Naive thymus-derived CD4-positive, alpha-beta T cell (primary cell): ENCODE measurements at places on chromosomes 5 and 9. TPM values are rescaled to one million over a fixed set of nuclear protein-coding genes. Genes with fewer than 3 reads are reported as not detected.

TMEM174 gene
- total RNA-seq, result not detected

BASP1 gene
- 4.0 TPM for total RNA-seq

GRCh38 chr5:37184748-37185364 is 64.3 kb downstream of the CPLANE1 start:
- DNase-seq, result no peak

DNA sequence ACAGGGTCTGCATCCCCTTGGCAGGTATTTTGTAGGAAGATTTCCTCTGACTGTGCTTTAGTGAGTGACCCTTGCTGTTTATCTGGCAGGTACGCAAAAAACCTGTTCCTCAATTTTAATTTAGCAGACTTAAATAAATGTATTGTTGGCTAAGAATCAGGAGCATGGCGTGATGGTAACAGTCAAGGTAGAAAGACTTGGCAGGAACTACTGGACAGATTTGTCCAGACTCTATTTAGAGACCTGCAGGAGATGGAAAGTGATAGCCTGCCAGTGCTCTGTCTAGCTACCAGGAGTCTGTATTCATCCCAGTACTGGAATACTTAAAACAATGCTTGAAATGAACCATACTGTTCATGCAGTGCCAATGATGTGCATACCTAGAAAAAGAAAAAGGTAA is 78.8 kb upstream of the MAST4 start:
- no peak for DNase-seq

DNA sequence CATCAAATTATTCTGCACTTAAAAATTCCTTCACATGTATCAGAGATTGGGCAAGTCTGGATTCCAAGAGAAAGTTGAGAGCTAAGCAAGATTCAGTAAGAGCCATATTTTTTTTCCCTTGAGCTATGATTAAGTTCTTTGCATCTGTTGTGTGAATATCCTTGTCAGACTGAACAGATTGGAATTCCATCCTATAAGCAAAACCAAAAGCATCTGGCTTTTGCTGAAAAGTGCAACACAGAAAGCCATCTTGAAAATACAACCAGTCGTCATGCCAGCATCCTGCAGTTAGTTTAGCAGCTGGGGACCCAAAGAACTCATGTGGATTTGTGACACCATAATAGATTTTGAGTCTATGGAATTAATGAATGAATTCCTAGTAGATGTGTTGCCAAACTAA is 316.9 kb downstream of the MTRR start:
- no peak for DNase-seq

- DNase-seq, result peak; percentile 72
Measured at GRCh38 chr5:58886315-58887207, 303.7 kb downstream of the RAB3C start.

DNA sequence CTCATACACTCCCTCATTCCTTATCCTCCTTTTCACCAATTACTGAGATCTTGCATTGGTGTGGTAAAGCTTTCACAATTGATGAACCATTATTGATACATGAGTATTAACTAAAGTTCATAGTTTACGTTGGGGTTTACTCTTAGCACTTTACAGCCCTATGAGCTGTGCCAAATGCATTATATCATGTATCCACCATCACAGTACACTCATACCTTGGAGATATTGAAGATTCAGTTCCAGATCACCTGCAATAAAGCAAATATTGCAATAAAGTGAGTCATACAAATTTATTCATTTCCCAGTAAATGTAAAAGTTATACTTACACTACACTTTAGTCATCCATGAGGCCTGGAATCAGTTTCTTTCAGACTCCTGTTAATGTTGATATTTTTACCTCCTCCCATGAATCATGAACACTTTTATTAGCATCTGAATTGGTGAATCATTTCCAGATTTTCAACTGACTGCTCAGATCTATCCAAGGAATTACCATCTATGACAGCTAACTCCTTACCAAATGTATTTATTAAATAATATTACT is 546.6 kb upstream of the PTPRD start:
- DNase-seq, result no peak

DNA sequence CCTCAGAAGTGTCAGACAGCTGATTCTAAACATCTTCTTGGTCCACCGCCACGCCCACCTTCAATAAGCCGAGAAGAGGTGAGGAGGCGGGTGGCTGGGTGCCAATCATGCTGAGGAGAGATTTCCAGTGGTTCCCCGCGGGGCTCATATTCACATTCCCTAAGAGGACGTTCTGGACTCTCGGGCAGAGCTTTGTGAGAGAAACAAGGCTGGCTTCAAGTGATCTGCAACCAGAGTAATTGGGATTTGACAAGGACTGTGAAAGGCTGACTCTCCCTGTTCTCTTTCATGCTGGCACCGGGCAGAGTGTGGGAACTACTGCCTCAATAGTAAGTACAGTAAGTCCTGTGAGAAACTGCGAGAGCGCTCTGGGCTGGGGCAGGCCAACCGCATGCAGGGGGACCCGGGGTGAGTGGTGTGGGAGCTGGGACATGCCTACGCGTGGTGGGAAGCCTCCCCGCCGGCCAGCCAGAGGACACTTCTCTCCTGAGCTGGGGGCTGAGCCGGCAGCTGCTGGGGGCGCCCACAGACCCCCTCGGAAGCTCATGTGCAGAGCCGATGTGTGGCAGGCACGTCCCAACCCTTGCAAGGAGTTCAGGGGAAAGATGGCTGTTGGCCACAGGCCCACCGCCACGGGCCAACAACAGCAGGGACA is 110.9 kb downstream of the LIFR start:
- DNase-seq, result no peak

- DNase-seq, result no peak
Measured at GRCh38 chr5:104800440-104801048, 1238.0 kb upstream of the NUDT12 start.

PDGFRB gene
- 5.1 TPM for total RNA-seq

TMEM215 gene
- not detected in 2 replicates for total RNA-seq

DNA sequence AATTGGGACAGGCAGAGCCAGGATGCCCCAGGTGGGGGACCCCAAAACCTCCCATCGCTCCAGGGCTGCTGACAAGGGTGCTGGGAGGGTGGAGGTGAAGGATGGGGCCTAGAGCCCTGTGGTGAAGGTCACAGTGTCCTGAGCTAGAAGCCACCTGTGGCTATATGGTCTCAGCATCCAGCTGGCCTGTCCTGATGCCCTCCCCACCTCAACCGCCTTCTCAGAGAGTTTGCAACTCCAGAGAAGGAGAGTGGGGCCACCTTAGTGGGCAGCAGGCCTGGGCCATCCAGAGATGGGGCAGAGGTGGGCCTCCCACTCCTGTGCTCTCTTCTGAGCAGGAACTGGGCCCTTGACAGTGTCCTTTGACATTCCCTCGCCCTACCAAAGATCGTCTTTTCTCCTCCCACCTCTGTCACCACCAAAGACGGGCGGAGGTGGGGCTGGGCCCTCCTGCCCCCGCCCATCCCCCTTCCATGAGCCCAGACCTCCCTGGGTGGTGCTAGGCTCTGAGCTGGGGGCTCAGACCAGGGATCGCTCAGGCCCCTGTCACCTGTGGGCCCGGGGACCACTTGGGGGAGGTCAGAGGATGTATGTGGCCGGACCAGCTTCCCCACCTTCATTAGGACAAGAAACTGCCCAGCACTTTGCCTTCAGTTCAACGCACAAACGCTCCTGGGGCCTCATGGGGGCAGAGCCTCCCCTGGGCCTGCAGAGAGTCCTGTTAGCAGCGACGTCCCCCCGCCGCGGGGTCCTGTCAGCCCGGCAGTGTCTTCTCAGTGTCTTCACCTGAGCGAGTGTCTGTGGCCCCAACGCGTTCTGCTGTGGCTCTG is 10.0 kb upstream of the DOLPP1 start:
- no peak for DNase-seq

- no peak for DNase-seq
Measured at GRCh38 chr5:112933651-112934365, 11.8 kb upstream of the REEP5 start.

DNA sequence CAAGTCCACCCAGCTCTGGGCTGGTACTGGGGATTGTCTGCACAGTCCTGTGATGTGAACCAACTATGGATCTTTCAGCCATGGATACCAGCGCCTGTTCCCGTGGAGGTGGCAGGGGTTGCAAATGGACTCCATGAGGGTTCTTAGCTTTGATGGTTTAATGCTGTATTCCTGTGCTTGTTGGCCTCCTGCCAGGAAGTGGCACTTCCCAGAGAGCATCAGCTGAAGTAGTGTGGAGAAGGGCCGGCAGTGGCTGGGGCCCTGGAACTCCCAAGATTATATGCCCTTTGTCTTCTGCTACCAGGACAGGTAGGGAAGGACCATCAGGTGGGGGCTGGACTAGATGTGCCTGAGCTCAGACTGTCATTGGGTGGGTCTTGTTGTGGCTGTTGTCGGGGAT is 1104.8 kb upstream of the COX7C start:
- no peak for DNase-seq

DNA sequence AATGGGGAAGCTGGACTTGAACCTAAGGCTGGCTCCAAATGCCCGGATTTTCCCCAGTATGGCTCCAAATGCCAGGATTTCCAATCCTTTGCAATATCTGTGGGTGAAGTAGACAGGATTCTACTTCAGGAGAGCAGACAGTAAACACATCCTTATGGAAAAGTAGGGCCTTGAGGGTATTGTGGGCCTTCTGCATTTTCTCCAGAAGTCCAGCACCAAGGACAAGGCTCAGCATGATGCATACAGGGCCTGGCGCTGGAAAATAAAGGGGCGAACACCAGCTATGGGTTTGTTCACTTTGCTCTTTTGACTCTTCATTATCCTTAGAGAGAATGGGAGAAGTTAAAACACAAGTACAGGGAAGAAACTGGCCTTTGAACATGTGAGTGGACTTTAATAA is 347.5 kb downstream of the SEMA5A start:
- no peak for DNase-seq

SLC4A9 gene
- 0.13 TPM for total RNA-seq

DNA sequence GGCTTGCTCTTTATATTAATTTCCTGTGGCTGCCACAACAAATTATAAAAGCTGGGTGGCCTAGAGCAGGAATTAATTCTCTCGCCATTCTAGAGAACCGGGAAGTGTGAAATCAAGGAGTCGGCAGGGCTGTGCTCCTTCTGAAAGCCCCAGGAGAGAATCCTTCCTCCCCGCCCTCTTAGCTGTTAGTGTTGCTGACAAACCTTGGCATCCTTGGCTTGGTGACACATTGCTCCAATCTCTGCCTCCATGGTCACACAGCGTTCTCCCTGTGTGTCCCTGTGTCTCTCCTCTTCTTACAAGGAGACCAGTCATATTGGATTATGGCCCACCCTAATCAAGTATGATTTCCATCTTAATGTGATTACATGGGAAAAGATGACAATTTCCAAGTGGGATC is 55.9 kb upstream of the NEURL1B start:
- no peak for DNase-seq

DNA sequence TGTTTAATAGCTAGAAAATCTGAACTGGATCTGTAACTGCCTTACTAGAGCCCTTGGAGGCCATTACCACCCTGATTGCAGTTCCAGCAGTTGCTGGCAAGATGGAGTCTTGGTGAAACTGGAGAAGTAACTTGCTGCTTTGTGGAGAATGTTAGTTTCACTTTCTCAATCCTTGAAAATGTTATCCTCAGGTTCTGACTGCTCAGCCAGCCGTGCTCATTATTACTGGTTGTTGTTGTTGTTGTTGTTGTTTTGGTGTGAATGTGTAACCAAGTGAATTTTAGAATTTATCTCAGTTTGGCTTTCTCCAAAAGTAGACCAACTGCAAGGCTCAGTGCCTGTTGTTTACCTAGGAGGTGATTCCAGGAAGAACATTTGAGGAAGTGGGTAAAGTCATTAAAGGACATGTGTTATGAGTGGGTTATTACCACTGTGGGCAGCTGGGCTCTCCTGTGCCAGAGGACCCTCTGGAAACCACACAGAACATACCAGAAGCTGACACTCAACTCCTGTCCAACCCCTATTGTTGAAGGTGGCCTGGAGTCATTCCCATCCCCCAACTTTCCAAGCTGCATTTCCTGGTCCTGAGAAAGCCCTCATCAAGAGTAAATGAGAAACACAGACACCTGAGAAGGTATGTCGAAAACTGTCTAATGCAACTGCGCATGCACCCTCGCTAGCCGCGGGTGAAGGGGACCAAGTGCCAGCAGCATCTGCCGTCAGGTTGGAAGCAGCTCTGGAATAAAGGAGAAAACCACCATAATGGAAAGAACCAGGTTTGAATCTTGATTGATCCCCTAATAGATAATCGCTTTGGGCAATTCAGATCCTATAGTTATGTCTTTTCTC is 111.6 kb downstream of the CMYA5 start:
- DNase-seq, result no peak

DNA sequence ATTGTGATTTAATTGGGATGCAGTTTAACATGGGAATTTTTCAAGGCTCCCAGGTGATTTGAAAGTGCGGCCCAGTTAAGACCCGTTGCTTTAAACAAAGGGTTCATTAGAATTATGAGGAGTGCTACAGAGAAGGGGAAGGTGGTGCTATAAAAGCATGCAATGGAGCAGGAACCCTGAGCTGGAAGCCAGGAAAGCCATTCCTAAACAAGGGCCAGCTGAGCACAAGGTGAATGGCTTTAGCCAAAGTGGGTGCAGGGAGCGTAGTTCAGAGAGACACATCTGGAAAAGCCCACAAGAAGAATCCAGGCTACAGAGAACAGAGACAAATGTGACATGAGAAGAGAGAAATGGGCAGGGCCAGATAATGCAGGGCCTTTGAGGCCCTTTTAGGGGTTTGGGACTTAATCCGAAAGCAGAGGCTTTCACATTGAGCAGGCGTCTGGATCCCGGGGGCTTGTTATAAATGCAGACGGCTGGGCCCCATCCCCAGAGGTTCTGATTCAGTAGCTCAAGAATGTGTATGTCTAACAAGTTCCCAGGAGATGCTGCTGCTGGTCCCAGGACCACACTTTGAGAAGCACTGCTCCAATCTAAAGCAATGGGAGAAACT is 138.1 kb upstream of the WWC1 start:
- no peak for DNase-seq

GRCh38 chr5:40680741-40681362 is 1.1 kb downstream of the PTGER4 start:
- DNase-seq, result peak; percentile 59

FRMPD1 gene
- total RNA-seq, result not detected
